CD4-positive, alpha-beta T cell treated with Interleukin-12 subunit alpha and Interleukin-12 subunit beta, for 1 hour (primary cell): ENCODE measurements at places on chromosomes 11 and 22.

DNA sequence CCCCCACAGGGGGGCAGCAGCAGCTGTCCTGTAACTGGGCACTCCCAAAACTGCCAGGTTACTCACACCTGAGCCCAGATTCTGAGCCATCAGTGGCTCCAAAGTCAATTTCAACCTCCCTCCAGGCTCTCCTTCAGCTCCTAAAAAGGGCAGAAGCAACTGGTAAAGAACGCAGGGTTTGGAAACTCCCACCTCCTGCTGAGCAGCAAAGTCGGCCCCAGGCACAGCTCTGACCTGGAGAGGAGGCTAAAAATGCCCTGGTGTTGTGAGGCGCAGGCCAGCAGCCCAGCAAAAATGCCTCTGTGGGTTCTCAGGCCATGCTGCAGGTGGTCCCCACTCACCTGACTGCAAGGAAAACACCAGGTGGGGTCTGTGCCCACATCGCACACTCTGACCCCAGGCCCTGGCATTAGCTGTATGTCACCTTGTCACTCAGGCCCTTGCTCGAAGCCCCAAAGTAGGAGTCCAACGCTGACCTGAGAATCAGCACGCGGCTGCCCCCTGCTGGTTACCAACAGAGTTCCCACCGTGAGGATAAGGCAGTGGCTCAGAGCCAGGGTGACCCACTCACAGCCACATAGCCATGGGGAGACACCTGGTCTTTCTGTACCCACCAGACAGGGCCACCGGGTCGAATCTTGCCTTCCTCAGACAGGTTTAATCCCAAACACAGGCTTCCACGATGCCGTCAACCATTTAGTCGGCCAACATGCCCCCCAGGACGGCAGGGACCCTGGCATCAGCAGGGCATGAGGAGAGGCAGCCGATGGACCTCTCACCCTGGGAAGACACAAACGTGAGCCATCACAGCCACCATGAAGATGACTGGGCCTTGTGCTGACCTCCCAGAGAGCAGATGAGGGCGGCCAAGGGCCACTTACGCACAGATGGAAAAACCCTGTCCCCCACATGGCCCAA lies 11.1 kb downstream of the POLR3H start:
- peak; percentile 73 for DNase-seq

DNA sequence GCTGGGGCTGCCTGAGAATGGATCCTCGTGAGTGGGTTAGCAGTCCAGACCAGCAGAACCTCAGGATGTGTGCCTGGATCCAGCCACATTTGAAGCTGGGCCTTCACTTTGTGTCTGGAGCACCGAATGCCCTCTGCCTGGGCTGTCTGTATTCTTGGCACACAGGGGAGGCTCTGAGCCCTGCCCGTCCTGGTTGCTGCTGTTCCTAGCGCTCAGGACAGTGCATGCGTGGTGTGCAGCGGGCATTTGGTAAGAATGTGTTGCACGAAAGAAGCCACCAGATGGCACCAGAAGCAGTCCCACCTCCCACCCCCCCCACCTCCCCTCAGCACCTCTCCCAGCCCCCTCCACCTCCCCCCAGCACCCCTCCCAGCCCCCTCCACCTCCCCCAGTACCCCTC lies 4.1 kb upstream of the MAPK11 start:
- DNase-seq, result peak; percentile 57

- DNase-seq, result no peak
Observed at GRCh38 chr11:81888391-81888790, 845.3 kb downstream of the FAM181B start.

- no peak for DNase-seq
Observed at GRCh38 chr22:48979482-48979881, 848.2 kb downstream of the BRD1 start.

DNA sequence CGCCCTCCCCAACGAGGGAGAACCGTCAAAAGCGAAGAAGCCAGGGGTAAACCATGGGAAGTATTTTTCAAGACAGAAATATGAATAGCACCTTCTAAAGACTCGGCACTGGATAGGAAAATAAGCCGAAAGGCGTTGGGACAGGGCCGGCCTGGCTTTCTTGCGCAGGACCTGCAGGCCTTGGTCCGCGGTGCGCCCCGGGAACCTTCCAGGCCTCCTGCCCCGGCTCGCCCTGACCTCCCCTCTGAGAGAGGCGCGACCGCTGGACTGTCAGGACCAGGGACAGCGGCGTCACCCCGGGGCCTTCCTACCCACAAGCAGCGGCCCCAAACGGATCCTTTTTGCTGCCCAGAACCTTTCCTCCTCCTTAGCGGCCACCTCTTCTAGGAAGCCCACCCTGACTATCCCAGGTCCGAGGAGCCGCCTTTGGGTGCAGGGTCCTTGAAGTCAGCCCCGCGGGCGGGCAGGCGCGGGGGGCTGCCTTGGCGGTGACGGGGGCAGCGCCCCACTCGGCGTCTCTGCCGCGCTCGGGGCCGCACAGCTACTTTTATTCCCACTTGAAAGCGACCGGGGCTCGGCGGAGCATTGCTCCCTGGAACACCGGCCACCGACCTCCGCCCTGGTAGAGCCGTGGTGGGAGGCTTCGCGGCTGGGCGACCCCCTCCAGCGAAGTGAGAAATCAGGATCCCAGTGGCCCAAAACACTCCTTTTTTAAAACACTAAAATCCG lies 650 bp upstream of the MAPK11 start:
- DNase-seq, result peak; percentile 74

DNA sequence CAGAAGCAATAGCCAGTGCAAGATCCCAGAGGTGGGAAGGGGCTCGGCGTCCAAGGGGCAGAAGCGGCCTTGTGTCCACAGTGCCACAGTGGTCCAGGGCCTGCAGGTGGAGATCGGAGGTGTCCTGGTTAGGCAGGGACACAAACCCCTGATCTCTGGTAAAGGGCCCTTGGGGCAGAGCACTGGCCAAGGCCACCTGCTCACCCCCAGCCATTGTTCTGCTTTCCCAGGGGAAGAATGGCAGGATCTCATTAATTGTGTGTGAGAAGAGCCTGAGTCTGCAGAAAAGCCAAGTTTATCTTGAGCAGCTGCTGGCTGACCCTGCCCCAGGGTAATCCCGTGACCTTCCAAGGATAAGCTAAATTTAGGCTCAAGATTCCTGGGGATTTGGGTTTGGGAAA lies 3.1 kb upstream of the CLDN5 start:
- no peak for DNase-seq

- no peak for DNase-seq
Observed at GRCh38 chr11:61491736-61492395, 16.7 kb upstream of the LRRC10B start.

DNA sequence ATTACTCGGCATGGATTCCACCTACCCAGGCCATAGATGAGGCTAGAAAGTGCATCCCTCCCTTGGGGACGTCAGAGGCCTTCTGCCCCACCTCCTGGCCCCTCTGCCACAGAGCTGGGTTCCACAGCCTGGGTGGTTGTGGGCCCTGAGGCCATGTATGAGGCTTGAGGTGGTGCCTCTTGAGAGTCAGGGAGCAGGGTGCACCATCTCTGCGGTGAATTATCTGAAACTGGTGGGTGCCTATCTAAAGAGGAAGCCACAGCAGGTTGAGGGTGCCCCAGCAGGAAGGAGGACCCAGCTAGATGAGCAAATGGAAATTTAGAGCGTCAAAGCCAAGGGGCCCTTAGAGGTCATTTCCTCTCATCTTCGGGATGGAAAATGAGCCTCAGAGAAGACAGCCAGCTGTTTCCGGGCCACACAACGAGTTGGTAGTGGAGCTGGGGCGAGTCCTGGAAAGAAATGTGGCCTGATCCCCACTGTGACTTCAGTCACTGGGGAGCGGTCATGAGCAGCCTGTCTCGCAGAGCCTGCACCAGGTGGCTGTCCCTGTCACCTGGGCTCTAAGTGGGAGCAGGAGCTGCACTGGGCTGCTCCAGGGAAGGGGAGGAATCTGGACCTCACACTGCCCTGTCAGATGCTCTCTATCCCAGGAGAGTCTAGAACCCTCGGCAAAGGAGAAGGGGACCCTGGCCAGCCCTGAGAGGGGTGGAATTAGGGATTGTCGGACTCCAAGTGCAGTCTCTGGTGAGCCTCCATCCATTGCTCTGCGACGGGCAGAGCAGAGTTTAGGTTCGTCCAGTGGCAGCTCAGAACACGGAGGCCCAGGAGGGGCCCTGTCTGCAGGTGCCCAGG lies 7.3 kb downstream of the ADORA2A start:
- peak; percentile 79 for DNase-seq

GRCh38 chr22:20741634-20742581 lies 32.0 kb upstream of the SERPIND1 start:
- DNase-seq, result peak; percentile 56

DNA sequence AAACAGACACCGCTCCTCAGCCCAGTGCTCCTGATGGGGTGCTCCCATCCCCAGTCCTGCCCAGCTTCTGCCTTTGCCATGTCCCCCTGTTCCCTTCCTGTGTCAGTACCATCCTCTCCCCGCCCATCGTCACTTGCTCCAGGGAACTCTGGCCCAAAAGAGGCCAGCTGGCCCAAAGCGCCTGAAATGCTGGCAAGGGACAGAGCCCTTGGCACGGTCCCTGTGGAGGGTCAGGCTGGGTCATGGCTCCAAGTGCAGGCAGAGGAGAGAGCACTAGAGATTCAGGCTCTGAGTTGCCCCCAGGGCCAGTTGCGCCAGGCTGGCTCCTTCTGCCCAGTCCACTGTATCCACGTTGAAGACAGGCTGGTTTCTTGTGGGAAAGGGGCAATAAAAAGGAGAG lies 8.4 kb upstream of the HDHD5 start:
- no peak for DNase-seq

DNA sequence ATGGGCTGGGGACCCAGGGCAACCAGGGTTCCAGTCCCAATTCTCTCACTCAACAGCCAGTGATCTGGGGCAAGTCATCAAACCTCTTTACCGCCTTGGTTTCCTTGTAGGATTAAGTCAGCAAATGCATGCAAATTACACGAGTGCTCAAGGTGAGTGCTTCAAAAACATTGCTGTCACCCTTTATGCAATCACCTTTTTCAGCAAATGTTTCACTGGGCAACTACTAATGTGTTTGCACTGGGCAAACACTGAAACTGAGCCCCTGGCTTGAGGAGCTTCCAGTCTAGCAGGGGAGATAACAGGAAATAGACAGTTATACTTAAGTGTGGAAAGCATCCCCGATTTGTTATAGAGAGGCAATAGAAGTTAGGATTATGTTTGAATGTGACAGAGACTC lies 37.7 kb upstream of the DMC1 start:
- DNase-seq, result no peak

DNA sequence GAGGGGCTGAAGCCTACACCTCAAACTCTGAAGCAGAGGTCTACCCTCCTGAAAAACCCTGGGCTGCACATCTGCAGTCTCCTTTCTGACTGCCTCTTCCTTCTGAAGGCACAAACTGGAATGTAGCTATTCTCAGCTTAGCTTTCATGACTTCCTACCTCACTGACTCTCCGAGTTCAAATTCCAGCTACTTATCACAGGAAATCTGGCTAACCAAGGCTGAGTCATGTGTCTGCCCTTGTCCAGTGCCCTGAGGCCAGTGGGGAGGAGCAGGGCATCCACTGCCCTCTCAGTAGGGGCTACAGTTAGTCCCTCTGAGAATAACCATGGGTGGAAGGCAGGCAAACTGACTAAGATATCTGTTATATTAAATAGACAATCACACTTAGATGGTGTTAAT lies 29.2 kb downstream of the PDGFD start:
- no peak for DNase-seq

- DNase-seq, result no peak
Observed at GRCh38 chr11:20161923-20162744, 1.9 kb upstream of the DBX1 start.

DNA sequence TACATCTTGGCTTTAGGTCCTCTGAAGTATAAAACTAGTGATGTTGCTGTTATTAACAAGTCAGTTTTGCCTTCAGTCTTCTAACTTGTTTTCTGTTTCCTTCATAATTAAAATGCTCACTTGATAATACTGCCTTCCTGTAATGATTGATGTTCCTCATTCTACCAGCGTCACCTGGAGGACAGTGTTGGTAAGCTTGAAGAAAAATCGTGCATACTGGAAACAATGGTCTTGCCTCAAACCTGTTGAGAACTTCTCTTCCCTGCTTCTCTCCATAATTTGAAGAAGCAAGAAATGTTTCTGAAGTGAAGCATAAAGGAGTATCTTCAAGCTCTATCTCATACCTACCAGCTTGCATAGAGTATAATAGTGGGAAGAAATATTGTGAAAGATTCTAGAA lies 3.0 kb downstream of the YWHAH start:
- DNase-seq, result peak; percentile 70

- no peak for DNase-seq
Observed at GRCh38 chr11:117017456-117017855, 80.8 kb downstream of the SIK3 start.

DNA sequence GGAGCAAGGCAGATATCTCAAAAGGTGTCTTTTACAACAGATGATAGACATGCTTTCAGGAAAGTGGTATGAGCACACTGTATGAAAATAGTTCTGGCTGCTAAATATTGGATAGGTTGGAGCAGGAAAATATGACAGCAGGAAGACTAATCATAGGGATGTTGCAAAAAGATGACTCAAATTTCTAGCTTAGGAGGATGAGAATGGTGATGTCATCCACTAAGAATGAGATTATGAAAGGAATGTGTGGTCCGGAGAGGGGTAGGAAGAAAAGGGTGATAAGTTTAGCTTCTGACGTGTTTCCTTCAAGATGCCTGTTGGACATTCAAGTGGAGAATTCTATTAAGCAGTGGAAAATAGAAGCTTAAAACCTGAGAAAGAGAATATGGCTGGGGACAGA lies 46.4 kb downstream of the RCN1 start:
- DNase-seq, result no peak

DNA sequence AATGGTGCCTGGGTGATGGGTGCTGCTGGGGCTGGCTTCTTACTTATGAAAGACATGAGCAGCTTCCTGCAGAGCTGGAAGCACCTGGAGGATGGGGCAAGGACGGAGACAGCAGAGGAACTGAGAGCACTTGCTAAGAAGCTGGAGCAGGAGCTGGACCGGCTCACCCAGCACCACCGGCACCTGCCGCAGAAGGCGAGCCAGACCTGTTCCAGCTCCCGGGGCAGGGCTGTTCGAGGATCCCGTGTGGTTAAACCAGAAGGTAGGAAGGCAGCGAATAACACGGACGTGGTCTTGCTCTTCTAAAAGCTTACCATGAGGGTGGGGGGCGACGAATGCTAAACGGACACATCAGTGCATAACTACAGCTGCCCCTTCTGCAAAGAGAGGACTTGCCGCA lies 9.3 kb downstream of the APOL5 start:
- no peak for DNase-seq

- no peak for DNase-seq
Observed at GRCh38 chr11:117620086-117620485, 176.9 kb downstream of the DSCAML1 start.

GRCh38 chr11:133019545-133020371 lies 512.5 kb downstream of the OPCML start:
- no peak for DNase-seq

- no peak for DNase-seq
Observed at GRCh38 chr11:106679581-106679980, 338.7 kb downstream of the GUCY1A2 start.
